Astrocyte of the hippocampus (primary cell): ENCODE measurements at places on chromosomes 2 and 18.

- peak; percentile 37 for DNase-seq
Observed at GRCh38 chr2:27545348-27546141, 37.3 kb upstream of the ZNF512 start.

- no peak for DNase-seq
Observed at GRCh38 chr2:238233625-238234024, 6.2 kb downstream of the HES6 start.

GRCh38 chr18:76994086-76994654 lies 138.4 kb downstream of the MBP start:
- DNase-seq: no peak

- DNase-seq: peak; percentile 49
Observed at GRCh38 chr18:76490670-76491472, 4.2 kb downstream of the ZNF516 start.

DNA sequence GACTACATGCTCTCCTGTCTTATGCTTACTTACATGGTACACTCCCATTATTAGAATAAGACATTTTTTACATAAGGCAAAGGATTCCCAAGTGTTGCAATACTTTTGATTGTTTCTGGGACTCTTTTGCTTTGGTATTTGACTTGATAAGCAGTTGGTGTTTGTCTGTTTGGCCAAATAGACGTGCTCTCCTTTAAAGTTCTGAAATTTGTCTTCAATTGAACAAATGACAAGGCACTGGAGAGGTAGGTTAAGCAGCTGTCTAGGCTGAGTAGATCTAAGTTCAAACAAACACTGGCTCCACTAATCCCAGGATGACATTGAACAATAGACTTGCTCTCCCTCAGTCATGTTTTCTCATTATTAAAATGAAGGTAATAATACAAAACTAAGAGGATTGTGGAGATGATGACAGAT lies 430.5 kb downstream of the STK39 start:
- no peak for DNase-seq

GRCh38 chr18:65750389-65751154 lies at the start of gene CDH7:
TSS of gene CDH7 (plus strand) at chr18:65751012. CDS start at chr18:65762843, 11,831 bp downstream.
- peak; percentile 60 for DNase-seq

DNA sequence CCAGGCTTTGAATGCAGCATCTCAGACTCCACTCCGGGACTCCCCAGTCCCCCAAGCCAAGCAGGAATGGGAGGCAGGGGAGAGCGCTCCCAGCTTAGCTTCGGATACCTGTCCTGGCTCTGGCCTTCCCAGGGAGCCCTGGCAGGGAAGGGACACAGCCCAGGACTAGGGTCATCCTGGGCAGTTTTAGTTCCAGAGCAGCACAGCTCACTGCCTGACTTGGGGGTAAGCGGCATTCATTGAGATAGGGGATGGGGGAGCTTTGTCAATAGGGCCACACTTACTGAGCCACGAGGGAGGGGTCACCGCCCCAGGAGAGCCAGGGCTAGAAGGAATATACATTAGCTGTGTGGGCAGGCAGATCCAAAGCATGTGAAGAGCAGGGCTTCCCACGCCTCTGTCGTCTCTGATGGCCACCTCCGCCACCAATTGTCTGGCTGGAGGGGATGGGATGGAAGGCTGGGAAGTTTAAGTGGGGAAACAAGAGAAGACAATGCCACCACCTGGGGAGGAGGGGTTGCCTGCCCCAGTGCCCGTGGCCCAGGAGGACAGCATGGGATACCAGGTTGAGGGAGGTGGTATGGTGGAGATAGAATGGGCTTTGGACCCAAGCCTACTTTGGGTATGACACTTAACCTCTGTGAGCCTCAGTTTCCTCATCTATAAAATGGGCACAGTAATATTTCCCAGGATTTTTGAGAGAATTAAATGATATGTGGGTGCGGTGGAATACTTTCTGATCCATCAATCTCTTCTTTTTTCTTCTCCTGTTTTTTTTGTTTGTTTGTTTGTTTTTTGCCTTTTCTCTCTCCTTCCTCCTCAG lies 40.2 kb downstream of the SCTR start:
- DNase-seq: no peak

DNA sequence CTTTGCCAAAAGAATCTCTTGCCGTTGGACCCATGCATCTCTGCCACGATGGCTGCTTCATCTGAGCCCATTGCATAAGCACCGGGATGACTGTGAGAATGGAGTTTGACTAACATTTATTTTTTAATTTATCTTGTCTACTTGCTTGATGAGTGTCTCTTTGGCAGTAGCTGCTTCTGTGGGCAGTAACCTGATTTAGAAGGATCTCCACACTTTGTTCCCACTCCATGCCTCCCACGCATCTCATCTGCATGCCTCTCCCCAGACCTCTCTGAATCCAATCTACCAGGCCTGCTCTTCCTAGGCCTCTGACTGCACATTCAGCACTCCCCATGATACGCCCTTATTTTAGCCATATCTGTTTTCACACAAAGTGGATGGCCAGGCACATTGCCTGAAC lies 23.7 kb upstream of the TMX3 start:
- DNase-seq: no peak

GRCh38 chr18:24988253-24988840 lies 363.6 kb downstream of the ZNF521 start:
- no peak for DNase-seq

DNA sequence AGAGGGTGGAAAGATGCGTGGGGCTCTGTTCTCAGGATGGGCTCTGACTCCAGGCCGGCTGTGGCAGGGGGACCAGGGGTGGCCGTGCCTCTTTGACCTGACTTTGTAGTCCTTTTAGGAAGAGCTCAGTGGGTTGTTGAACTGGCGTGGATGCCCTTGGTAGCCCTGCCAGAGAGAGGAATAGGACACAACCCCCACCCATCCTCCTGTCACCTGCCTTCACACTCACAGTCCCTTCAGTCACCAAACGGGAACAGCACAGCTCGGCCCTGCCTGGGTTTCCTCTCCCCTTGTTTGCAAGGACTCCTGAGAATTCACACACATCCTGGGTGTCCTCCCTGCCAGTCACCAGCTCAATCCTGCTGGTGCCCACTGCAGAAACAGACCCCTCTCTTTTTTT lies 20.1 kb upstream of the MRPL33 start:
- no peak for DNase-seq

- no peak for DNase-seq
Observed at GRCh38 chr2:121019071-121019470, 265.9 kb downstream of the TFCP2L1 start.

DNA sequence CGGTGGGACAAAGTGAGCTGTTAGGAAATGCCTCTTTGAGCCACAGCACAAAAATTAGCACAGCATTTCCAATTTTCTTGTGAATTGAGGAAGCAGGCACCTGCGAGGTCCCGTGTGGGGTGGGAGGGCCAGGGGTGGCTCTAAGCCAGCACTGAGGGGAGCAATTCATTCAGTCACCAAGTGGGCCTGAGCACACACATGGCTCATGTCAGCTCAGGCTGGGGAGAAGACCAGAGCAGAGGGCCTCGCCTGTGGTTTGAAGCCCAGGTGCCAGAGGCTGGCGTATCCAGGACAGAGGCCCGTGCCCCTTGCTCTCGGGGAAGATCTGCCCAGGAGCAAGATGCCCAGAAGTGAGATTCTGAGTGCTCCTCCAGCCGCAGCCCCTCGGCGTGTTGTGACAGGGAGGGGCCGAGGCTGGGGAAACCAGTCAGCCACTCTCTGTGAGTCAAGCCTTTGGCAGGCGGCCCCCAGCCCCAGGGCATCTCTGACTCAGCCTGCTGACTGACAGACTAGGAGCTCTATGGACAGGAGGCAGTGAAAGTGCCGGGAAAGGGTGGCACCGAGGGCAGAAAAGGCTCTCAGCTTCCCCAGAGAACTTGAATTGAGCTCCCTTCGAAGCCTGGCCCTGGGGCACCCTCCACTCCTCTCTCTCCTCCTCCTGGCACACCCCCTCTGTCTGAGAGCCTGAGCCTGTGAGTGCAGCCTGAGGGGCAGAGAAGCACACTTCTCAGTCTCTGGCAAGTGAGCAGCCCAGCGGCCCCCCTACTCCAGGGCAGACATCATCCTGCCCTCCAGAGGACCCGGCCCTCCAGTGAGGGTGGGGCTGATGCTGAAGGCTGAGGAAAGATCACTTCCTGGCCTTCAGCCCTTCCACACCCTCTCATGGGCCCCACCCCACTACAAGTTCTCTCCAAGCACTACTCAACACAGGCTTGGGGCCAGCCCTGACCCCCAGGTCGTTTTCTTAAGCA lies 32.3 kb downstream of the CYP26B1 start:
- peak; percentile 97 for DNase-seq

GRCh38 chr18:38453880-38454279 lies 888.3 kb upstream of the CELF4 start:
- DNase-seq: no peak

GRCh38 chr18:1585881-1586488 lies 681.3 kb downstream of the ADCYAP1 start:
- DNase-seq: peak; percentile 45

DNA sequence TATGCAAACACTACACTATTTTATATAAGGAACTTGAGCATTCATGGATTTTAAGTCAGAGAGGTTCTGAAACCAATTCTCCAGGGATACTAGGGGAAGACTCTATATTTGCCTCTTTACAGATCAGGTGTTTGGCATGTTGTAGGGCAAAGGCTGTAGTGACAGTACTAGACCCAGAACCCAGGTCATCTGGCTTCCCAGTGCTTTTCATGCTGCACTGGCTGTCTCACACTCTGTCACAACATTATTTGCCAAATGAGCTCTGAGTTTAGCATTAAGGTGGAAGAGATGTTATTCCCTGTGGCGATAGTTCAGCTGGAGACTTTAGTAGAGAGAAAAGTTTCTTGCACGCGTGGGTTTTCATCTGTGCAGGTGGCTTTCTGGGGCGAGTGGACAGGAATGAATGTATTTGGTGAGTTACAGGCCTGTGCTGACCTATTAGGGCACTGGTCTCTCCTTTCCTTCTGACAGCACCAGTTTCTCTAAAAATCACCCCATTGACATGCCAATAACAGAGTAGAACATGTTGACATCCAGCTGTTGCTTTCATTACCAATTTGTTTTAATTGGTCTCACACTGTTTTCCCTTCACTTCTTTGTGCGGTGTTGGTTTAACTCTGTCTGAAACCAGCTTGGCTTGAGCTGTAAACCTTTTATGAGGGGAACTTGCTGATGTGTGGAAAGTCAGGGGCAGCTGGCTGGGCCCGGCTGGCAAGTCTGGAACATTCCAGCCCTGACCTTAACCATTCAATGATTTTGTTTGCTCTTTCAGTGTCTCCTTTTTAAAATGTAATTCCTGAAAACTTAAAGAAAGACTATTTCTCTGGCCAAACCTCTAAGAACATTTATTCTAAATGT lies 643.0 kb upstream of the FAM98A start:
- DNase-seq: peak; percentile 85

DNA sequence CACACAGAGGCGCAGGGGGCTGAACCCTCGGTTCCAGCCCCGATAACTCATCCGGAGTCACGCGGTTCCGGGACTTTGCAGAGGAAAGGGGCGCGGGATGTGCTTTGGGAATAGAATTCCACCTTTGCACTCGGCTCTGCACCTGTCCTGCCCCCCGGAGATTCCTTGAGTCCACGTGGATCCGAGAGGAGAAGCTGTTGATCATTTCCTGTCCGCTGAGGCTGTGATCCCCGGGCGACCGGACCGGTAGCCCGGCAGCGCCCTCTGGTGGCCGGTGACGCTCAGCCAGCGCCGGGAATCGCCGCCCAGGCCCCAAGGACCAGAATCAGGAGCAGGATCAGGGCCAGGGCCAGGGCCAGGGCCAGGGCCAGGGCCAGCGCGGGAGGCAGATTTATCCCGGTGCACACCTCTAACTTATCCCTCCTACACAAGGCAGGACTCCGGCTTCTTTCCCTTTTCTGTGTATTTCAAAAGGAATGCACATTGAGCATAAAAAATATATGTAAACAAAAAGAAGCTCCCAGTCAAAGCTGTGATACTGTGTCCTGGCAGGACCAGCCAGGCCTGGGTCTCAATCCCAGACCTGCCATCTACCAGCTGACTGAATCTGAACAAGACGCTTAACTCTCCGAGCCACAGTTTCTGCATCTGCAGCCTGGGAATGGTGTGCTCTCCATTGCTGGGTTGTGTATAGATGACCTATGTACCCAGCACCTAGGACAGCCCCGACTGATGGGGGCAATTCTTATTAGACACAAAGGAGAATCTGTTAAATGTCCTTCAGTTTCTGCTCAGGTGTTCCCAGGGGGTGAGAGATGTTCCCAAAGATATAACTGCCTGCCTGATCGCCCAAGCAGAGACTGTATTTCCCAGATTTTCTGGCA lies 8.5 kb upstream of the SPATA3 start:
- peak; percentile 89 for DNase-seq

DNA sequence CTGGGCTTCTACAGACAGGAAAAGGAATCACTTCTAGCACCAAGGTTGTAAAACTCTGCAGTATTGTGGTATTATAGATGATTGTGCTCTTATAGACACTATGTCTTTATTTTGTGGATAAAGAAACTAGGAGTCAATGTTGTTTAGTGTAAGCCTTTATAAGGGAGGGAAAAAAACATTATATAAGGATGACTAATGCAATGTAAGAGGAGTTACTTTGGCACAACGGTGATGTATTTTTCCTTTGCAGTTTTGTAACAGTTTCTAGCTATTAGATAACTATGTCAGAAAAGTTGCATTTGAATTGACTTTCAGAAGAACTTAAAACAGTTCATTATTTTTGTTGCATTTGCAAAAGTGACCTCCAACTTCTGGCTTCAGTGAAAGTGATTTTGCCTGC lies 545.4 kb downstream of the CCDC85A start:
- no peak for DNase-seq

- peak; percentile 82 for DNase-seq
Observed at GRCh38 chr2:26184555-26185303, 11.8 kb downstream of the GAREM2 start.

GRCh38 chr2:3149441-3150217 lies 228.0 kb downstream of the EIPR1 start:
- peak; percentile 43 for DNase-seq

GRCh38 chr18:63994783-63995399 lies 25.0 kb downstream of the SERPINB8 start:
- DNase-seq: peak; percentile 77

DNA sequence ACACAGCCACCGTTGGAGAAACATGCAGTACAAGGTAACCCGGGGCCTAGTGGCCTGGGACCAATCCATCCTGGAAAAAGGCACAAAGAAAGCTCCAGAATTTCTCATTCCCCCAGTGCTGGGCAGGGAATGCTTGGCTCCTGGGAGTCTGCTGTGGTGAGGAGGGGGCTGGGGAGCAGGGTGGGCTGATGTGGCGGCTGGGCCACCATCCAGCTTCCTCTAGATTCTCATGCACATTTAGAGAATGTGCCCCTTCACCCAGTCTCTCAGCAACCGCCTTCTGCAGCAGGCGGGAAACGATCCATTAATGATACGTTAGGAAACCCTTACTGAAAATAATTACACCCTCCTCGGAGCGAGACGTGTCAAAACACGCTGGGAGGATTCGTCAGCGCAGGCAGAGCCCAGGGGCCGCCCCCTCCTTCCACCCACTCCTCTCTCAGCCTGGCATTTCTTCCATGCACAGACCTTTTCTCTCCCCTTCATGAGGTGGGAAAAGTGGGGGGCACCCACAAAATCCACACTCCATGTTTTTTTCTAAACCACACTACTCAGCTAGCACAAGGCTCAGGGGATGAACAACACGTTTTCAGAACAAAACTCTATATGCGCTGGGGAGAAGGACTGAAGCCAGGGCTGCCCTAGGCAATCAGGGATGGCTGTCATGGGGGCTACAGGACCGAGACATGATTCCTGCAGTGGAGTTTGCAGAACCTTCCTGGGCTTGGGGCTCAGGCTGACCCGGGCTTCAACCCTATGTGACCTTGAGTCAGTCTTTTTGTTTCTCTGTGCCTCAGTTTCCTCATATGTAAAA lies 56.1 kb upstream of the SMAD7 start:
- DNase-seq: peak; percentile 86
